ENCODE measurements at places on chromosomes 16 and 17. TPM values are rescaled to one million over a fixed set of nuclear protein-coding genes. Genes with fewer than 3 reads are reported as not detected.

DNA sequence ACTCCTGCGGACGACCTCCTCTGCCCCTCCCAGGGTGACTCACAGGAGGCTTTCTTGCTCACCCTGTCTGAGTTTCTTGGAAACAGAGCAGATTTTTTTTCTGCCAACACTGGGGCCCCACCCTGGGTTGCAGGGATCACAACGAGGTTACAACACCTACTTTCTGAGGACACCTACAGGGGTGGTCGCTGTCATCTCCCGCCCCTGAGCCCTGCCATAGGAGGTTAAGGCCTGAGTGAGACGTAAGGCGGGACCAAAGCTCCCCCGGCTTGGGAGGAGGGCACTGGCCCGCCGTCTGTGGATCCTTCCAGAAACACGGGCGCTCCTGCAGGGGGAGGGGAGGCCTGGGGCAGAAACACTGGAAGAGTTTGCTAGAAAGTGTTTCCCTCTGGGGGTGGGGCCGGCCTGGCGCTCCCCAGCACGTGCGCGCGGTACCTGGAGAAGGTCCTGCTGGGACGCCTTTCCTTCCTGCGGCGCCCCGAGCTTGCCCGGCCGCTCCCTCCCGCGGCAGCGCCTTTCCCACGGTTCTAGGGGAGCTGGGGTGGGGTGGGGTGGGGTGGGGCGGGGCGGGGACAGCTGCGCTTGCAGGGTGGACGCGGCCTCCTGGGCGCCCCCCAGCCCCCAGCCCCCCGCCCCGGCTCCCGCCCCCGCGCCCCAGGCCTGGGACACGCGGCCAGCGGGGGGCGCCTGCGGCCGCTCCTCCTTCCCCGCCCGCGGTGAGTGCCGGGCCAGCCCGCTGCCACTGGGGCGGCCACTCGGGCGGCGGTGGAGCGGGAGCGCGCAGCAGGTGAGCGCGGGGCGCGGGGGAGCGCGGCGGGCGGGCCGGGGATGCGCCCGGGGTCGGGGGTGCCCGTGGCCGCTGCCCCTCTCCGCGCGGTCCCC is 20.7 kb upstream of the ADCY7 start:
- peak; percentile 44 for DNase-seq

FAM20A gene
- total RNA-seq = 5.7 TPM

- no peak for DNase-seq
These were observed 1.4 kb downstream of the GSG1L2 start for GRCh38 chr17:9820448-9820847.

DNA sequence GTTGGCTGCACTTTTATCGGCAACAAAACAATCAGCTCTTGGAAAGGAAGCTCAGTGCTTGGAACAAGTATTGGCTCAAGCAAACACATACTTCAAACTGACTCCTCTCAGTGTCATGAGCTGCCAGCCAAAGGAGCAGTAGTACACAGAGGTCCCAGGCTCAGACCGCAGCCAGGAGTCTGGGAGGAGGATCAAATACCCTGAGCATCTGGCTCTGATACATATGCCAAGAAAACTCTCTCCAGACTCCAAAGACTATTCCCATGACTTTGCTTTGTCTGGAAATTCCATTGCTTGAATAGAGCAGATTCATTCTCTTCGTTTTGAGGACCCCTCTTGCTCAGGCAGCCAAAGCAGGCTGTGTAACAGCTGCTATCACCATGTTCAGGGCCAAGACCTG is 501.6 kb upstream of the PSMD7 start:
- peak; percentile 93 for DNase-seq

GAS2L2 gene
- 0.04 TPM for total RNA-seq

GRCh38 chr16:715477-716199 is 720 bp downstream of the METRN start:
- DNase-seq = peak; percentile 49

DNA sequence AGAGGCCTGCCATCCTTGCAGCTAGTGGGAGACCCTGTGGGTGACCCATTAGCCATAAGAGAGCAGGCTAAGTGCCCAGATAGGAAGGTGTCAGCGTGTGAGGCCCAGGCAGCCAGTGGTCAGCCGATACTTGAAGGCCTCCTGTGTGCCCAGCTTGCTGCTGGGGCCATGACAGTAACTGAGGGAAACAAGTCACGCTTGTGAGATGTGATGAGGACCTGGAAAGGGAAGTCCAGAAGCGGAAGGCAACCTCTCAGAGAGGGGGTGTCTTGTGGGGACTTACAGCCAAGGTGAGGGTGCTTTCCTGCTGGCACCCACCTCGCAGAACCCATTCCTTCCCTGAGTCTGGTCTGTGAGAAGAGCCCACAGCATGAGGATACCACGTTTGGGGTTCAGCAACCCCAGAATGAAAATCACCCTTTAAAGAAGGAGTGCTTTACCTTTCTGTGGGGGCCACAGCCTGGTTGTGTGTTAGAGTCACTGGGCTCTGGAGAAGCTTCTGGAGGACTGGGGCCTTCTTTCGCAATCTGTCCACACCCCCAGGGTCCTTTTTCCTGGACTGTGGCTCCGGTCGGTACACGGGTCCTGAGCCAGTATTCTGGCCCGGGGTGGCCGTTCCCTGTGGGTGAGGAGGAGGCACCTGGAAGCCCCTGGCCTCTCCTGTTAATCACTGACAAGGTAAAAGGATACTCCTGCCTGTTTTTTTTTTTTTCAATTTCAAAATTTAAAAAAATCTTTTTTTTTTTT is 53.9 kb downstream of the PLCG2 start:
- DNase-seq = no peak

FOXN1 gene
- not detected for total RNA-seq

- no peak for DNase-seq
These were observed 33.2 kb downstream of the EEF2K start for GRCh38 chr16:22239131-22239805.

- DNase-seq = no peak
These were observed 64.4 kb downstream of the KSR1 start for GRCh38 chr17:27520491-27521185.

KRT13 gene
- 0.13 TPM for total RNA-seq

TEKT3 gene
- 1.9 TPM for total RNA-seq

DNA sequence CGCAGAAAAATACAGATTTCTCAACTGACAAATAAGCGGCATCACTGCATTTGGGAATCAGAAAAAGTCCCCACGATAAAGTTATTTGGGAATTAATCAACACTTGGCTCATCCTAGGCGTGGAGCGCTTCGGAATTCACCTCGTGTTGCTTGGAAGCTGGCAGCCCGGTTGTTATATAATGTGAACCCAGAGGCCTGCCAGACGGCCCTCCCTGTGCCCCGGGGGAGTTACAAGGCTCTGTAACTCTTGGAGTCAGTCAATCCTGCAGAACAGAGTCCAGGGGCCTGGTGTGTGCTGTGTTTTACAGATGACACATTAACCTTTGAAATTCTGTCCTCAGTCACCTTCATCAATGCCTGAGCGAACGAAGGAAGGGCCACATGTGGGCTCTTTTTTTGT is 111.1 kb downstream of the PITPNC1 start:
- DNase-seq = peak; percentile 59

GRCh38 chr17:35147375-35147905 is at the start of gene UNC45B:
Gene UNC45B, plus strand, starts transcription at chr17:35147817. Its CDS starts 447 bp downstream, at chr17:35148264.
- peak; percentile 80 for DNase-seq

NDRG4 gene
- total RNA-seq = 8.5 TPM

SOX9 gene
- 2.8 TPM for total RNA-seq

TMEM170A gene
- total RNA-seq = 19.1 TPM

TBX4 gene
- 20.0 TPM for total RNA-seq

DNA sequence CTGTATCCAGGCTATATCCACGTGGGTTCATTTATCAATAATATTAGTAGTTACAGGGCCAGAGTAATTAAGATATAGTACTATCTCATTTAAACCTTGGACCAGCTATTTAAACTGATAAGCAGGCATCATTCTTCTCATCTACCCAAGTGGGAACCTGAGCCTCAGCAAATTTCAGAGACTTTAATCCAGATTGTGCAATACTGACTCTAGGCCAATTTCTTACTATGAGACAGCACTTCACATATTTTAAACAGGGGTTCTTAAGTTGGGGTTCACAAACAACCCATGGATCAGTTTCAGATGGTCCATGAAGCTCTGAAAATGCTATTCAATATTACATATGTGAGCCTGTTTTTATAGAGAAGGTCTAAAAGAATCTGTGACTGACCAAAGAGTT is 302.7 kb upstream of the PSMD7 start:
- DNase-seq = no peak

- DNase-seq = no peak
These were observed 2.4 kb upstream of the COX6A2 start for GRCh38 chr16:31430380-31431052.

DNA sequence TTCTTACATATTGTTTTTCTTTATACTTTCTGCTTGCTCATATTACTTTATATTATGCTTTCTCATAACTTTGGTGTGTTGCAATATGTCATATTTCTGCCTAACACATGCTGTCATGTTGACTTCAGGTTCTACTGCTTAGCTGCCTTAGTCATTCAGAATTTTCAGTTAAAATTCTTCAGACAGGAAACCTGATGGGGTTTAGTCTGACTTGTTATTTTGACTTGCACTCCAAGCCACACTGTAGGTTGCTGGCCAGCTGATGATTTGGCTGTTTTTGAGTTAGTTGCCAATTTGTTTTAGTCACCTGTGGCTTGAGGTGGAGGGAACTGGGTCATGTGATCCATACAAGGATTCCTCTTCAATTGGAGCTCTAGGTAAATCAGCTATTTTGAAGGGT is 315.4 kb downstream of the MAP2K6 start:
- no peak for DNase-seq

MYH2 gene
- 42.5 TPM for total RNA-seq

SLC35G6 gene
- total RNA-seq = not detected

GRCh38 chr16:66976746-66977145 is 11.6 kb upstream of the CES4A start:
- no peak for DNase-seq

- no peak for DNase-seq
These were observed 159.9 kb downstream of the HS3ST3A1 start for GRCh38 chr17:13441873-13442272.

TOP2A gene
- 45.9 TPM for total RNA-seq

DNA sequence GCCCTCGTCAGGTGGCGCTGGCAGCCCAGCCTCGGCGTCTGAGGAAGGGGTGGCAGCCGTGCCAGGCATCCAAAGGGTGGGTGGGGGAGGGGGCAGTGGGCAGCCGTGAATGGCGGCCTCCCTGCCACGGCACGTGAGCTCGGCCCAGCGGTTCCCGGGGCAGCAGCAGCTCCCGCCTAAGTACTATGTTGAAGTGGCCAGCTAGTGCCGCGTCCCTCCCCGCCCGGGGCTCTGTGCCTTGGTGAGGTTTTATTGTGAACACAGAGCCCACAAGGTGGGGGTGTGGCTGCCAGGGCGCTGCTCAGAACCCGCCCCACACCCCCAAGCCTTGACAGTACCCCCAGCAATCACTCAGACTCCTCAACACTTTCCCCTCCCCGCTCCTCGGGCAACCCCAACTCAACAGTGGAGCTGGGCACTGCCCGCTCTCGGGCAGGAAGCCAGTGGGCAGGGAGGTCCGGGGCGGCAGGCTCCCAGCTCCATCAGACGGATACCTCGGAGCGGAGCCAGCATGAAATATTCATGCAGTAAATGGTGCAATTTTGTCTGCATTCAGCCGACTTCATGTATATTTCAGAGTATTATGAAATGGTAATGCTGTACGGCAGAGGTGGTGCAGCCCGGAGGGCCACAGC is 80.4 kb downstream of the ENGASE start:
- DNase-seq = no peak

DNA sequence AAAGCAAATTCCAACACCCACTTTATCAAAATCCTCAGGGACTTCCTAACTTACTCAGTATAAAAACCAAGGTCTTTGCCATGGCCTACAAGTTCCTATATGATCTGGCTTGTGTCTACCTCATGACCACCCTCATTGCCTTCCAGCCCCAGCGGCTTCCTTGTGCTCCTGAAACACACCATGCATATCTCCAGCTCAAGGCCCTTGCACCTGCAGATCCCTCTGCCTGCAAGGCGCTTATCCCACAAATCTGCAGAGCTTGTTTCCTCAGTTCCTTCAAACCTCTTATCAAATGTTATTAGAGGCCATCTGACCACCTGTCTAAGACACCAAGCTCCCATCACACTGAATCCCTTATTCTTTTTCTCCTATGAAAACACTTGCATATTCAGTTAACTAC is 2.6 kb downstream of the BBS2 start:
- no peak for DNase-seq

AMDHD2 gene
- total RNA-seq = 16.8 TPM

- no peak for DNase-seq
These were observed 11.3 kb downstream of the RFFL start for GRCh38 chr17:35052241-35052610.

NXPH3 gene
- total RNA-seq = 1.5 TPM

RPRML gene
- total RNA-seq = 0.09 TPM

- no peak for DNase-seq
These were observed 136.9 kb downstream of the IRF8 start for GRCh38 chr16:86035906-86036305.

MT1M gene
- 2.4 TPM for total RNA-seq

CDRT15 gene
- not detected for total RNA-seq

DNA sequence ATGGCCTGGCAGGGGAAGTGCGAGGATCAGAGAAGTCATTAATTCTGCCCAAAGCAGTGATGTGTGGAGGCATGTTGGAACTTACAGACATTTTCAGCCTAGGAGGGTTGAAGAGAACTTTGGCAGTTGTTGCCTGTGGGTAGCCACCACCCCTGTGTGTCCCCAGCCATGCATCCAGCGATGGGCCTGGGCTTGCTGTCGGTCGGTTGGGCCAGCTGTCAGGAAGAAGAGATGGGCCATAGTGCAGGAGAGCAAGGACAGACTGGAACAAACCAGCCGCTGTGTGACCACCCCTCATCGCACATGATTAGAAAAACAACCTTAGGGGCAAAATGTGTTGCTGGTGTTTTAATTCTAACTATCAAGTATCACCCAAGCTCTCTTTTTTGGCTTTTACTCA is 173.7 kb downstream of the CNTNAP4 start:
- no peak for DNase-seq

DNA sequence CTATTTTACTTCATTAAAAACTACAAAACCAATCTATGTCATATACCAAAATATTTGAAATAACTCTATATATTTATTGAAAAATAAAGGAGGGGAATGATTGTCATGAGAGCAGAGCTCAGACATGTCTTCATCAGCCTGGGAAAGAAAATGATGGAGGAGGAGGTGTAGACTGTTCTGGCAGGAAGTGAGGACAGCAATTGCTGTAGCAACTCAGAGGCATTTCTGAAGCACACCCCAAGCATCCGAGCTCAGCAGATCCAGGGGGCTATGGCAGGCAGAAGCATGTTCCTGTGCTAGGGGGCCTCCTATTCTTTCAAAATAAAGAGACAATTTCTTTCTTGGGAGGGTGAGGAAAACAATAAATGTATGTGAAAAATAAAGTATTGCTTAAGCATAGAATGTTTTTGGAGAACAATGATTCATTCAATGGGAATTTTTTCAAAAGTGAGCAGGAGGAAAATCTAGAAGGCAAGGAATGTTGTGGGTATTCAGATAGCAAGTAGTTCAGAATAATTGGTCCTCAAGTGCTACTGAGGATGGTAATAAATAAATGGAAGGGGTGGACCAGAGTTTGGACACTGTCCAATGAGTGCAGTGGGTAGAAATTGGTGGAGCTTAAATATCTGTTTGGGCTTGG is 383.4 kb downstream of the CDH11 start:
- DNase-seq = no peak

- DNase-seq = no peak
These were observed 42.0 kb downstream of the PSMD12 start for GRCh38 chr17:67324330-67324729.

GRCh38 chr17:44655983-44656710 is at the start of gene MEIOC:
Gene MEIOC, plus strand, starts transcription at chr17:44656468. Its CDS starts 146 bp downstream, at chr17:44656614.
- DNase-seq = peak; percentile 46

All from muscle of leg (tissue), 16 donors.